ENCODE measurements at places on chromosomes 7 and 10.
A peak's percentile ranks its signal among the peaks of the same experiment; 100 is the strongest.

DNA sequence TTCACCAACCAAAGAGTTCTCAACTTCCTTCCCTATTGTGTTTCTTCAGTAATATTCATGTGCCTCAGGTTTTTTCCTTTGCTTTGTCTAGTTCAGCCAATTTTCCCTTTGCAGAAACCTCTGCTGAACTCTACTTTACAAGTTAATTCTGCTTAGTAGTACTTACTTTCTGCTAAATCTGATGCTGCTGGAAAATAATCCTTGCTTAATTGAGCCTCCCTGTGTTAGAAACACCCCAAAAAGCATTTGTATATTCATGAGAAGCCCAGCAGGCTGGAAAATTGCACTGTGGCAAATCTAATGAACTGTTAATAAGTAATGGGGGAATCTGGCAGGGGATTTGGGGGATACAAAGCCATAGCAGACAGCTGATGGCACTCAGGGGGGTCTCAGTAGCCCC lies 78.5 kb downstream of the CDCA7L start:
- no peak for DNase-seq

DNA sequence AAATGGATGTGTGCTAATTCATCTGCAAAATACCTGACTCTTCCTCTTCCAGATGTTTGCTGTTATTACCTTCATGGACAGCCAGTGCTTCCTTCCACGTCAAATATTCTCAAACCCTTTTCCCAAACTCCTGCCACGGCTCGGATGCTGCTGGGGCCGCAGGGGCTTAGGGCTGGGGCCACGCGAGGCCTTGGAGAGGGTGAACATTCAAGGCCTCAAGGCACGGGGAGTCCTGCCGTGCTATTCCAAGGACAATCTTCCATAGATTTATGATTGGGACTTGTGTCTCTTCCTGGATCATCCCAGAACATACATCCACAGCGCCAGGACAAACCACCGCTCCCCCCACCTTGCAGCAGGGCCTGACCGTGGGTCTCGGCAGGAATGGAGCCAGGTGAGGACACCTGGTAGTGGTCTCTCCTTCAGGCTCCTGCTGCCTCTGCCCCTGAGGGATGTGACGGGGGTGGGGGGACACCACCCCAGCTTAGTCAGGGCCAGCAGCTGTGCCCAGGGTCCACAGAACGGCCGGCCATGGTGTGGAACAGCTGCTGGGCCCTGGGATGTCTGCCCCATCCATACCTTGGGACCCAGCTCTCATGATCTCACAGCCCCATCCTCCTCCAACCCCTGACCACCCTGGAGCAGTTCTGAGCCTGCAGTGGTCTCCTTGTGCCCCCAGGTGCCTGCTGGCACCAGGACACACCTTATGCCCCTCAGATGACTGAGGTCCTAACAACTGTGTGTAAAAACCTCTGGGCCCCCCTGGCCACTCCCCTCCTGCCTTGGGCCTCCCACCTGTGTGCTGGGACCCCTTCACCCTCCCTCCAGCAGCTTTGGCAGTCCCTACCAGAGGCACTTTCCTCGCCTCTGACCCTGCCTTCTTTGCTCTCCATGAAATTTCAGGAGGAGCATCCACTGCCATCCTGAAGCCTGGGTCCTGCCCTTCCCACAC lies 16.7 kb downstream of the VIPR2 start:
- DNase-seq: no peak

- no peak for DNase-seq
Measured at GRCh38 chr10:103241262-103242011, 4.2 kb upstream of the RPEL1 start.

DNA sequence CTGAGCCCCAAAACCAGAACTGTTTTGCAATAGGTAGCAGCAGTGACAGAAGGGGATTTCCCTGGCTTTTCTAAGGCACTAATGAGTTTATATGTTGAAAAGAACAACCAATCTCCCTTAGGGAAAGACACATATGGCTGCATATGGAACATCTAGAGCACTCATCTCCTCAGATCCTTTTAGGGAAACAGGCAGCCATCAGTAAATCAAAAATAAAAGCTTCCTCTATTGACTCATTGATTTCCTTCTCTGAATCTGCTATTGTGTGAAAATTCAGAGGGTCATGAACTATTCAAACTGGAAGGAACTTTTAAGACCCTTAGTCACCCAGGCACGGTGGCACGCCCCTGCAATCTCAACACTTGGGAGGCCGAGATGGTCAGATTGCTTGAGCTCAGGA lies 110.9 kb upstream of the NANOS1 start:
- no peak for DNase-seq

- no peak for DNase-seq
Measured at GRCh38 chr7:118045629-118046028, 138.3 kb upstream of the LSM8 start.

- no peak for DNase-seq
Measured at GRCh38 chr10:124025152-124025551, 68.2 kb downstream of the CHST15 start.

- DNase-seq: peak; percentile 33
Measured at GRCh38 chr10:46255801-46256747, 30.7 kb upstream of the ANTXRL start.

DNA sequence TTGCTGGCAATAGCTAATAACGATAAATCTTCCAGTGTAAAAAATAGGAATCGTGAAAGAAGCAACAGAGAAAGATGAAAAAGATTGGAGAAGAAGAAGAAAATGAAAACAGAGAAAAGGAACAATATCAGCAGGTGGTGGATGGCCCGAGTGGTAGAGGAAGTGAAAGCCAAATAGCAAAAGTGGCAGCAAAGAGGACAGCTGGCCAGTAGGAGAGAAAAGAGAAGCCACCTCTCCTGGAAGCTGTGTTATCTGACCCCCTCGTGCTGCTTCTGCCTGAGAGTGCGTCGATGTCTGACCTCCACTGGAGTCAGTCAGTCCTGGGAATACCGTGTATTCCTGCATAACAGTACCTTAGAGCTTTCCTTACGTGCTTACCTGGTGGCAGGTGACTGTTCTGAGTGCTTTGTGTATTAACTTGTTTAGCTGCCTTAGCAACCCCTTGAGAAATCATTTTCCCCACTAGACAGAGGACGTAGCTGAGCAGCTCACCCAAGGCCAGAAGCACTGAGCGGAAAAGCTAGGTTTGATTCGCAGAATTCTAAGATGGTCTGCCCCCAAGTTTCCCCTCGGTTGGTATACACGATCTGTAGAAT lies 88.3 kb downstream of the CHN2 start:
- no peak for DNase-seq

DNA sequence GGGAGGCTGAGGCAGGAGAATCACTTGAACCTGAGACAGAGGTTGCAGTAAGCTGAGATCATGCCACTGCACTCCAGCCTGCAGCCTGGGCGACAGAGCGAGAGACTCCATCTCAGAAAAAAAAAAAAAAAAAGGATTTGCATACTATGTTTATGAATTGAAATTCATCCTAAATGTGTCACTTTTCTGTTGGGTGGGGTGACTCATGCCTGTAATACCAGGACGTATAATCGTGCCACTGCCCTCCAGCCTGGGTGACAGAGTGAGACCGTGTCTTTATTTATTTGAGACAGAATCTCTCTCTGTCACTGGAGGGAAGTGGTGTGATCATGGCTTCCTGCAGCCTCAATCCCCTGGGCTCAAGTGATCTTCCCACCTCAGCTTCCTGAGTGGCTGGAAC lies 5.8 kb downstream of the ZNF212 start:
- DNase-seq: peak; percentile 38

DNA sequence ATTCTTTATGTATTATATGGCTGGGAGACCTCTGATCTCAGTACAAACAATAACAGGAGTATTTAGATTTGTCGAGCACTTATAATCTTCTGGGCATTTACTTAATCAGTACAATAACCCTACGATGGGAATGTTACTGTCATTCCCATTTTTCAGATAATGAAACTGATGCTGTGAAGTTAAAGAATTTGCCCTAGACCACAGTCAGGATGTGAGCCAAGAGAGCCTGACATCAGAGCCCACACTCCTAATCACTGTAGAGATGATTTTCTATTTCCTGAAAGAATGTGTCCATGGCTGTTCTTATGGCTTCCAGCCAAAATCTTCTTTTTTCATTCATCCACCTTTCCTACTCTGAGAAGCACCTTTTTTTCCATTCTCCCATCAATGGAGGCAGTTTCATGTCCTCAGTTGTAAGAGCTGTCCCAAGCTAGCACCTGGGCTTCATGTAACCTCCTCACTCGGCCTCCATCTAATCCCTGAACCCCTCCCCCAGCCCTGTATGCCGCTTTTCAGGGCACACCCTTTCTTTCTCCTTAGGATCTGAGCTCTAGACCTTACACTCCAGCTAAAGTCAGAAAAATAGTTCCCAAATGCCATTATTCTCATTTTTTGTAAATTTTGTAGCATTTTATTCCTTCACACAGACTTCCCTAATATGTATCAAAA lies 12.2 kb upstream of the CAV1 start:
- DNase-seq: no peak

DNA sequence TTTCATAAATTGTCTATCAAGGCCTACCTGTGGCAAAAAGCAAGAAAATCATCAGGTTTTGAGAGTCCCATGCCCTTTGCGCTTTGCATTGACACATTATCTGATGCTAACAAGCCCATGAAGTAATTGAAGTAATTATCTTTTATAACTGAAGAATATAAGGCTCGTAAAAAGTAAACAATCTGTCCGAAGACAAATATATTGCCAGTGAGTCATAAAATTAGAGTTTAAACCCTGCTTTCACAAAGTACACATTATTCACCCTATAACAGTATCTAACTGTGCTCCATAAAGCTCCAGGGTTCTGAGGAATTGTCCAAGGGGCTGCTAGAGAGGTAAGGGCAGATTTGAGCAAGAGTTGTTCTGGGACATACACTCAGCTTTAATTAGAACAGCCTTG lies 102.3 kb upstream of the PPP1R3A start:
- no peak for DNase-seq

DNA sequence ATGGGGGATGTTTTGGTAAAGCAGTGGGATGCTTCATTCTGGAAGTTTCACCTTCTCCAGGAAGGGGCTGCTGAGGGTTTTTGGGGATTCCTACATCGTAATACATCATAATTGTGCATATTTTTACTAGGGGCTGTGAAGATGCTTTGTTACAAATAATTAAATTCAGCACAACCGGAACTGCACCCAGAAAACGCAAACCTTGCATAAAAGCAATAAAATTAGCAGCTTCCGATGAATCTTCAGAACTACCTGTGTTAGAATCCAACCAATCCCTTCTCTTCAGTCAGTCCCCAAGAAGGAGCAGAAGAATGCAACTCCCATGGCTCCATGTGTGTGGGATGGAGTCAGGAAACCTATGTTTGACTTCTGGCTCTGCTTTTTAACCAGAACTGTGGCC lies 48.4 kb upstream of the HMX3 start:
- DNase-seq: no peak

- DNase-seq: no peak
Measured at GRCh38 chr7:79465551-79465950, 12.1 kb upstream of the MAGI2 start.
